Epithelial cell of proximal tubule (primary cell): ENCODE measurements at places on chromosomes 1 and 21. TPM values are rescaled to one million over a fixed set of nuclear protein-coding genes. Genes with fewer than 3 reads are reported as not detected.
A peak's percentile ranks its signal among the peaks of the same experiment; 100 is the strongest.

LGR6 gene
- under 0.01 TPM in 1 of 2 replicates, not detected in the other for total RNA-seq

TNFAIP8L2 gene
- total RNA-seq: not detected in 2 replicates

CLIC6 gene
- 0.58 and 1.3 TPM in 2 replicates for total RNA-seq

ZNF670 gene
- total RNA-seq: 2.3 and 4.7 TPM in 2 replicates

TRIM63 gene
- total RNA-seq: not detected in 2 replicates

IRF6 gene
- total RNA-seq: 12.9 and 43.8 TPM in 2 replicates

MIA3 gene
- 11.8 and 34.6 TPM in 2 replicates for total RNA-seq

GSTM3 gene
- 63.2 and 81.9 TPM in 2 replicates for total RNA-seq

MTOR gene
- total RNA-seq: 30.3 and 34.2 TPM in 2 replicates

RCSD1 gene
- not detected in 2 replicates for total RNA-seq

MIGA1 gene
- total RNA-seq: 7.9 and 8.9 TPM in 2 replicates

GRCh38 chr1:27656157-27656893, 15.7 kb downstream of the IFI6 start:
- no peak for DNase-seq

DNA sequence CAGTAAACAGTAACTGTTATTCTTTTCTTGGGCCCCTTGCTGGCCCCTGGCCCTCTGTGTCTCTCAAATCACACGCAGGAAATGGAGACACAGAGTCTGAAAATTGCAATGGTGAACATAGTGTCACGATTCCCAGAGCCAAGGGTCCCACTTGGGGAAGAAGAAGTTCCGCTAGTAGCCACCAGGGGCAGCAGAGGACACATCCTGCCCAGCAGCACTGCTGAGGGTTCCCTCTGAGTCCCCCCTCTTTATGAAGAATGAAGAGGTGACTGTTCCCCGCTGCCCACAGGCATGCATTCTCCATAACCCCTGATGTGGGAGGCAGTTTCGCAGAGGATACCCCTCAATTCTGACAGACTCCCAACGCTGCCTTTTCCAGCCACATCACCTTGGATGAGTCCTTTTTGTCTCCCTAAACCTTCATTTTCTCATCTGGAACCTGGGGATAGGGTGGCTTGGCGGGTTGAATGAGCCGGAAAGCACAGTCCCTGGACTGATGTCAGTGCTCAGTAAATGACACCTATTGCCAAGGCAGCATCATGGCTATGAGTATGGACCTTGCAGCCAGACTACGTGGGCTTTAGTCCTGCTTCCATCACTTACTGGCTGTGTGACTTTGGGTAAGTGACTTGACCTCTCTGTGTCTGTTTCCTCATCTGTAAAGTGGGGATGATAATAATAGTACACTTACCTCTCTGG, 238.0 kb upstream of the TMEM51 start:
- DNase-seq: no peak

GRCh38 chr1:155504207-155504606, 58.4 kb downstream of the ASH1L start:
- DNase-seq: no peak

DNA sequence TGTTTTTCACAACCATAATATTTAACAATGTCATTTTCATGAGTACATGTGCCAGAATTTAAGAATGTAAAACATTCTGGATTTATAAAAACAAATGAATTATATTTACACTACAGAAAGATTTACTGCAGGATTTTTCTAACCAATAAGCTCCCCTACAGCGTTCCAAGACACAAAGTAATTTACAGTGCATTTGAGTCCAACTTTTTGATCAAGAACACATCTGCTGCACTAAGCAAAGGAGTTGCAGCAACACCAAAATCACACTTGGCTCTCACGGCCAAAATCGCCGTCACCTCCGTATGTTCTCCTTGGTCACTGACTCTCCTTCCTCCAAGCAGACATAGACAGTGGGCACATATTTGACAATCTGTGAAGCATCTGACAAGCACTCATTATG, 7.7 kb downstream of the VPS26C start:
- DNase-seq: no peak

- DNase-seq: no peak
Measured at GRCh38 chr1:20402585-20403422, 83.2 kb downstream of the CAMK2N1 start.

GRCh38 chr1:245197911-245198379, 43.2 kb downstream of the KIF26B start:
- DNase-seq: no peak

DNA sequence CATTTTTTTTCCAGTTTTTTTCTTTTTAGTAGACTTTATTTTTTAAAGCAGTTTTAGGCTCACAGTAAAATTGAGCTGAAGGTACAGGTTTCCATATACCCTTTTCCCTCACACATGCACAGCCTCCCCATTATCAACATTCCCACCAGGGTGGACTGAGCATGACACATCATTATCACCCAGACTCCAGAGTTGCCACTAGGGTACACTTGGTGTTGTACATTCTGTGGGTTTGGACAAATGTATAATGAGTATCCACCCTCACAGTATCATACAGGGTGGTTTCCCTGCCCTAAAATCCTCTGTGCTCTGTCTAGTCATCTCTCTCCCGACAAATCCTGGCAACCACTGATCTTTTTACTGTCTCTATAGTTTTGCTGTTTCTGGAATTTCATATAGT, 3.0 kb upstream of the AIM2 start:
- no peak for DNase-seq

DNA sequence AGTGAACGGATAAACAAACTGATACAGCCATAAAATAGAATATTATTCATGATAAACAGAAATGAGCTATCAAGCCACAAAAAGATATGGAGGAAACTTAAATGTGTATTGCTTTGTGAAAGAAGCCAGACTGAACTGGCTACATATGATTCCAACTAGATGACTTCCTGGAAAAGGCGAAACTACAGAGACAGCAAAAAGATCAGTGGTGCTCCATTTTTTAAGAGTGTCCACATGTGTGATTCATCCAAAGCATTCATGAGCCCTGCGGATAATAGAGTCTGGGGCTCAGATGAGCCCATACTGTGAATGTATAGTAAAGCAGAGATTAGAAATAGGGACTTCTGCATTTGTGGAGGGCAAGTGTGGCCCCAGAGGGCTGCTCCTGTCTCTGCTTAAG, 7.8 kb upstream of the TMEM222 start:
- no peak for DNase-seq

- peak; percentile 56 for DNase-seq
Measured at GRCh38 chr1:193111641-193112090, 6.5 kb upstream of the GLRX2 start.

- DNase-seq: no peak
Measured at GRCh38 chr21:35923971-35924370, 136.4 kb downstream of the SETD4 start.

- DNase-seq: no peak
Measured at GRCh38 chr1:235923466-235924021, 56.8 kb upstream of the LYST start.

GRCh38 chr1:18300376-18300775, 180.4 kb upstream of the KLHDC7A start:
- DNase-seq: no peak

DNA sequence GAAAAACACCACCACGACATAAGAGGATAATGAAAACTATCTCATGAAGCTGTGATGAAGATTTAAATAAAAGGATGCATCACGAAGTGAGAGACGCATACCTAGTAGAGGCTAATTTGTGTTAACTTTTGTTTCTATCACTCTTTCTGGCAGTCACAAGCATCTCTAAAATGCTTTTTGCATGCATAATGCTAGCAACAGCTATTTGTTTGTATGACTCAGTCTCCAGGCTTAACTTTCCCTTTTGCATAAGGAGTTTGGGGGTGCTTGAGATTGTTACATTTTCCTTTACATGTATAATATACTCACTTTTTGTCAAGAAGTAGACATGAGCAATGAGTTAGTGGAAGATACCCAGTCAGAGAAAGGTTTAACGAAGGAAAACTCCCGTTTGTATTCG, 385.4 kb downstream of the DISC1 start:
- no peak for DNase-seq

DNA sequence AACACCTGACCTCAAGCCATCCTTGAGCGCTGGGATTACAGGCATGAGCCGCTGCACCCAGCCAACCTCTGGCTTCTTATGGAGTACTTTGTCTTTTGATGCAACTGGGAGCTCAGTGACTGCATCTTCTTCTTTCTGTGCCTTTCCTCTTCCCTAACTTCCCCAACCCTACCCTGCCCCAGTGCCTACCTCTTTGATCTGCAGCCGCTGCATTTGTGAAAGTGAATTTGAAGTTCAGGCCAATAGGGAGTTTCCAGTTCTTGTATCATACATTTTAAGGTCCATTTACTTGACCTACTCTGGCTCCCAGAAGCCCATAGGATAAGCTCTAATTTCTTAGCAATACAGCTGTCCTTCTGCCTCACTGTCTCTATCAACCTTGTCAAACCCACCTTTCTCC, 52.2 kb downstream of the KCNC4 start:
- no peak for DNase-seq

DNA sequence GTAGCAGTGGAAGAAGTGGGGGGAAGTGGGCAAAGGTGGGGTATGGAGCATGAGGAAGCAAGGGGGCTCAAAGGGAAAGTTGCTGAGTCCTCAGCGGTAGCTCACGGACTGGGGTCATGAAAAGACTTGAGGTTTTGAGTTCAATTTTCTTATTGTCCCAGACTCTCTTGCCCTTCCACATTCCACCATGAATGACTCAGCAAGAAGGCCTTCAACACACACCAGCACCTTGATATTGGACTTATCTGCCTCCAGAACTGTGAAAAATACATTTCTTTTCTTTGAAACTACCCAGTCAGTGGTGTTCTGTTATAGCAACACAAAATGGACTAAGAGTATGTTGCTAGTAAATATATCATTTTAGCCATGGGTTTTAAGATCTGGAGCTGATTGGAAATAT, 17.3 kb upstream of the RHBDL2 start:
- DNase-seq: no peak

DNA sequence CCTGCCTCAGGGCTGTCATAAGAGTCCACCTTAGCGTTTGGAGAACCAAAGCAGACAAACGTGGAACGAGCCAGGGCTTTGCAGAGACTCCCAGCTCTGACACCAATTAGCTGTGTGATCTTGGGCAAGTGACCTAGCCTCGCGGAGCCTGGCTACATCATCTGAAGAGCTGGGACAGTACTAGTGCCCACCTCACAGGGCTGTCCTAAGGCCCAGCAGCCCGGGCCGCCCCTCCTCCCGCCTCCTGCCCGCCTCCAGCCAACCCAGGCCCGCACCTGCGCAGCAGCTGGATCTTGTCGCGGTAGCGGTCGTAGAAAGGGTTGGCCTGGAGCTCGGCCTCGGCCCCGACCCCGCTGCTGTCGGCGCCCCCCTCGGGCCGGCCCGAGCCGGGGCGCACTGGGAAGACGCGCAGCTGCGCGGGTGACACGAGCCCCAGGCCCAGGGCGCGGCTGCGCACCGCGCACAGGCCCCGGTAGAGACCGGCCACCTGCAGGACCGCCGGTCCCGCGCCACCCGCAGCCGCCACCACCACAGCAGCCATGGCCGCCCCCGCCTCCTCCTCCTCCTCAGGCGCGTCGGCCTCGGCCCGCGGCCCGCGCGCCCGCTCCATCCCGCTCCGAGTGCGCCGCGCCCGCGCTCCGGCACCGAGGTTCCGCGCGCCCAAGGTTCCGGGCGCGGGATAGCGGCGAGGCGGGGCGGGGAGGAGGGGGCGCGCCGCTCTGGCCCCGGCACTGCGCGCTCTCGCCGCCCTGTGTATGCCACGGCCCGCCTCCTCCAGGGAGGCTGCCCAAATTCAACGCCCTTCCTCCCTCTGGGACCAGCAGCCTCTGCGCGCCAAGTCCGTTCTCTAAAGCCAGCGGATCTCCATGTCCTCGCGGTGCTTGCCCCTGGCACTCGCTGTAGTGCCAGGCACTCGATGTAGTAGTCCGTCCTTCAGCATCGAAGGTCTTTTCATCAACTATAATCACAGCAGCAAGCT, at the start of gene ATPAF1:
ATPAF1 (minus strand) TSS at position 583 of the 979 bp plus-strand sequence; CDS start at position 541, 42 bp downstream.
- DNase-seq: no peak
